ENCODE measurements at places on chromosomes 3 and 15.

GRCh38 chr3:33030802-33031201, 66.1 kb downstream of the GLB1 start:
- DNase-seq = no peak

- no peak for DNase-seq
These were observed 222.9 kb downstream of the BCHE start for GRCh38 chr3:165614337-165614736.

GRCh38 chr15:98610991-98611390, 37.3 kb upstream of the IGF1R start:
- no peak for DNase-seq

- no peak for DNase-seq
These were observed 130.5 kb downstream of the TNIK start for GRCh38 chr3:171329746-171330145.

- DNase-seq = no peak
These were observed 29.3 kb upstream of the SLC41A3 start for GRCh38 chr3:126113238-126113555.

DNA sequence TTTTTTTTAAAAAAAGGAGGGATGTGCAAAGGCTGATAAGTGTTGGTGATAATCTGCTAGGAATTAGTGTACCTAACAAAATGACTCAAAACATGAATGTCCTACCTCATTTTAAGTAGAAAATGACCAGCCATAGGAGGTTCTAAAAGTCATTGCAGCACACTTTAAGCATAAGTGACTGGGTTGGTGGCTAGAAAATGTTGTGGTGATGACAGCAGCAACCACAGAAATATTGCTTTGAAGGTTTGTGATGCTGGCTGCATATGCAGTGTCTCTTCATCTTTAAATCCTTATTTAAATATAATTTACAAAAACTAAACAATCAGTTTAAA, 55.2 kb downstream of the CMSS1 start:
- DNase-seq = no peak

DNA sequence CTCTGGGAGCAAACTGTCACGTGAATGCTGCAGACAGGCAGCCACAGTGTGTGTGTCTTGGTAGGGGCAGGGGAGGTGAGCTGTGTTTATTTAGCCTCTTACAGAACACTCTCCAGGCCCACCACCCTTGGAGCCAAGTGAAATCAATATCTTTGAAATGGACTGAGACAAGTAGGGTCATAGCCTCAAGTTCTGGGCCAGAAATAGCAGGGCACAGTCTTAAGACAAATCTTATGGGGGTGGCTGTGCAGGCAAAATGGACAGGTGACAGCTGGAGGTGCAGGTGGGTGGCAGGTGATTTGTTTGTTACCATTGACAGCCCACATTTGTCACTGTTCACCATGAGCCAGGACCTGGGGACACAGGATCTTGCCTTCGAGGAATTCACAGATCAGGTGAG, 93.6 kb upstream of the NMNAT3 start:
- no peak for DNase-seq

DNA sequence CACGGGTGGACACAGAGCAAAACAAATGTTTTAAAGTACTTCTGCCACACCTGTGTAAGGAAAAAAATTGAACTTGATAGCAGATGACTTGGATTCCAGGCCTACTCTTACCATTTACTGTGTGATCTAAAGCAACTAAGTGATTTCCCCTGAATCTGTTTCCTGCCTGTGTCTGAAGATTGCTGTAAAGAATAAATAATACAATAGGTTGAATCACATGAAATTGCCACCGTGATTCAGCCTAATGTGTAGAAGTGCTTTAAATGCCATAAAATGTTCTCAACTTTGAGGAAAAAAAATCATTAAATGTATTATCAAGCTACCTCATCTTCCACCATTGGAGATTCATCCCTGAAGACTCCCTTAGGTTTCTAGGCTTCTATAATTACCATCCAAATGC, 27.6 kb upstream of the NUDT16 start:
- DNase-seq = no peak

- peak; percentile 32 for DNase-seq
These were observed 81.3 kb downstream of the SEC22A start for GRCh38 chr3:123283074-123283473.

- DNase-seq = no peak
These were observed 120.1 kb upstream of the NMNAT3 start for GRCh38 chr3:139797724-139798343.

- no peak for DNase-seq
These were observed 673.9 kb upstream of the NR2F2 start for GRCh38 chr15:95656595-95656994.

GRCh38 chr3:196142202-196142956, 60.5 kb upstream of the TFRC start:
- DNase-seq = no peak

DNA sequence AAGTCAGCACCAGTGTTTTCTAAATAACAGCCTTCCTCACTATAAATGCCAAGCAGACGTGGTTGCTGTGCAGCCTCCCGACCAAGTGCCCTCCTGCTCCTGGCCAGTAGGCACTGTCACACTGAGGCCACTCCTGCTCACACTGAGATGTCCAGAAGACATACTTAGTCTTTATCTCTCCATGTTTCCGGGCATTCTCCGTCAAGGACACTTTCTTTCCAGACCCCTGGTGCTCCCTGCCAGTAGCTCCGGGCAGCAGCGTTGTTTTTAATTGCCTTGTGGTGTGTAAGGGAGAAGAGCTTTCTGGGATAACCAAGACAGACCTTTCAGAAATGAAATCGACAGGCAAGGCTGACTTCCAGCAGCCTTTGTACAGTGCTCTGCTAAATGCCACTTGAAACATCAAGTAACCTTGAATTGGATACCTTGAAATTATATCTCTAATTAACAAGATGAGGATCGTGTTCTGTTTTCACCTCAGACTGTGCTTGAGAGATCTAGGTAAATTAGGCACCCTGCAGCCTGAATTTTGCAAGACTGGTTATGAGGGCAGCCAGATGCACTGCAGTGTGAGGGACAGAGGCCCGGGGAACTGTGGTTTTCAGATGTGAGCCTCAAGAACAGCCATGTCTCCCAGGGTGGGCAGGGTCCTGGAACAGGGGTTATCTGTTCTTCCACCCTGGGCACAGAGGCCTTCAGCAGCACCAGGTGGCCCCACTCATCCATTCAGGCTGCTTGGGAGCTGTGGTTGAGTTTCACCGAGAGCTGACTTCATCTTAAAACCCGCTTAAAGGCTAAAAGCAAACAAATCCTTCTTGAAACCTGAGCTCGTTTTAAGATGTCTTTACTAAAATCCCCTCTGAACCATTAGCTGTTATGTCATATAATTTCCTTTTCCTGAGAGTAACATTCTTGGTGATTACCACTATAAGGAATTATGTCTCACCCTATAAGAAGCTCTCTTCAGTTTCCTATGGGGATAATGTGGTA, 105.5 kb upstream of the IL12A start:
- DNase-seq = no peak

DNA sequence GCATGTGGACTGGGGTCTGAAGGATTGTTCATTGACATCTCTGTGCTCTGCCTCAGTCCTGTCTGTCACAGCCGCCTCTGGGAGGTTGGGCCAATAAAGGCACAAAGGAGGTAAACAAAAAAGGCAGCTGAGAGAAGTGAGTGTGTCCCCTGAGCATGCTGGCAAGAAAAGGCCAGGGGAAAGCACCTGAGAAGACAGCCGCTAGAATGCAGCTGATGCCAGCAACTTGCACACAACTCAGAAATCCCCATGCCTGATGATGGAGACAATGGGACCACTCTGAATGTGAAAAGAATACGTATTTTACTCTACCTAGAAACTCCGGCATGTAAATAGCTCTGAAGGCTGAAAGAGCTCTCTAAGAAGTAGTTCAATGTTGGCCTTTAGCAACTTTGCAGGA, 118.7 kb downstream of the KCNH8 start:
- DNase-seq = no peak

DNA sequence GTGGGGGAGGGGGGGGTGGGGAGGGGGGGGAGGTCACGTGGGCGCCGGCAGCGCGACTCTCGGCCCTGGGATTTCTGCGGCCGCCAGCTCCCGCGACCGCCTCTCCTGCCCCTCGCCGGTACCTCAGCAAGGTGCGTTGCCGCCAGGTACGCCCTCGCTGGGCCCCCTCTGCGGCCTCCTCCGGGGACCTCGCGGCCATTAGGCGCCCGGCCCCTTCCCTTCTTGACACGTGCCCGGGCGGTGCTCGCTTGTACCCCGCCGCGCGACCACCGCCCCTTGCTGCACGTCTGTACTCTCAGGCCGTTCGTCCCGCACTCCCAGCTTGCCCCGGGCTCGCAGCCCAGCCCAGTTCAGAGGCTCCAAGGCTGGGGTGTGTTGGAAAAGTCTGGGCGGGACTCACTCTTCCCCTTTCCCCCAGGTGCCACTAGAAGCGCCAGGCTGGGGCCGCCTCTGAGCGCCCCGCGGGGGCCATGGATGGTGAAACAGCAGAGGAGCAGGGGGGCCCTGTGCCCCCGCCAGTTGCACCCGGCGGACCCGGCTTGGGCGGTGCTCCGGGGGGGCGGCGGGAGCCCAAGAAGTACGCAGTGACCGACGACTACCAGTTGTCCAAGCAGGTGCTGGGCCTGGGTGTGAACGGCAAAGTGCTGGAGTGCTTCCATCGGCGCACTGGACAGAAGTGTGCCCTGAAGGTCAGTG, at the start of gene MAPKAPK3:
Gene MAPKAPK3 (plus strand): TSS at position 56 of the 696 bp plus-strand sequence. CDS start 415 bp downstream, at position 471.
- DNase-seq = peak; percentile 69

DNA sequence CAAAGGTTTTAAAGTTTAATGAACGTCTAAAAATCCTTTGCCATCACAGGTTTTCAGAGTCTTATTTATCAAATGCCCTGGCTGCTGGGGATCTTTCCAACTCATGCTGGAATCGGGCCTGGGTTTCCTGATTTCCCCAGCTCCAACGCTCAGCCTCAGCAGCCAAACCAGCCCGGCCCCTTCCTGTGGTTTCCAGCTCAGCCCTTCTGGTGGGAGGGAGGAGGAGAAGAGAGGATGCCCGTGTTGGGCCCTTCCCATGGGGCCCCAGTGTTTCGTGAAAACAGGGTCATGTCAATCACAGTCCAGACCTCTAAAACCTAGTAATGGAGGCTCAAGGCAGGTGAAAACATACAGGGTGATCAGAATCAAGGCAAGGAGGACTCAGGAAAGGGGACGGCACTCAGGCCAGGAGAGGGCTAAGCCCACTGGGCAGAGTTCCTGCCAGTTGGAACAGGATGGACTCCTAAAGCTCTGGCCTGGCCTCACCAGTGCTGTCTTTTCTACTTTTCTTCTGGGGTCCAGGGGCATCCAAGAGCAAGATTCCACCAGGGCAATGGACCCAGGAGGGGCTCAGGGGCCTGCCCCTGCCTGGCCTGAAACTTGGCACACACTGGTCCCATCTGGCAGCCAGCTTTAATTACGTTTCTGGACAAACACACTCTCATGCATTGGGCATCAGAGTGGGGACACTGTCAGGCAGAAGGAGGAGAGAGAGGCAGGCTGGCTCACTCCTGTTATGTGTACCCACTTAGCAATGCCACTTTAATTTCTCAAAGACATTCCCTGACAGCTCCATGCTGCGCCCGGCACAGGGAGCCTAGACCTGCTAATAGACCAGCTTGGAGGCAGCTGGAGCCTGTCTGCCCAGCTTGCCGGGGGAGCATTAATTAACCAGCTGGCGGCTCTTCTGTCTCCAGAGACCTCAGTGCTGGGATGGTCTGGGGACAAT, 194.6 kb downstream of the FAM43A start:
- DNase-seq = peak; percentile 61

GRCh38 chr3:55558316-55558715, 71.2 kb upstream of the WNT5A start:
- DNase-seq = no peak

DNA sequence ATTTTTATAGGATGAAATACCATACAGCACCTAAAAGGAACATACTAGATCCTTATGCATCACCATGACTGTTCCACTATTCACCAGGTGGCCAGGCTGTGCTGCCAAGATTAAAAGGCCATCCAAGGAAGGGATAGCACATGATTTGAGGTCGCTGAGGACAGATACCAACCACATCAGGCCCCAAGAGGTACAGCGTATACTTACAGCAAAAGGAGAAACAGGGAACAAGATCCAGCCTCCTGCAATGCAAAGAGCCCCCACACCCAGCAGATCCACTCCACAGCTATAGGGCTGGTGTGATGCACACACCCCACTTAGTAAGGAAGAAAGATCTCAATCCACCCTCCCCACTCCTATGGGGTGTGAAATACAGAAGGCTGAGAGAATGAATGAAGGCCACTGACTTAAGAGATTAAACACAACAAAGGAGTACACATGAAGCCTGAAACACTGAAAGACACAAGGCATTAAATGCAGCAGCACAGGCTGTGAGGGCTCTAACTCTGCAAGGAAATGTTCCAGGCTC, 32.0 kb upstream of the ZNF445 start:
- no peak for DNase-seq

DNA sequence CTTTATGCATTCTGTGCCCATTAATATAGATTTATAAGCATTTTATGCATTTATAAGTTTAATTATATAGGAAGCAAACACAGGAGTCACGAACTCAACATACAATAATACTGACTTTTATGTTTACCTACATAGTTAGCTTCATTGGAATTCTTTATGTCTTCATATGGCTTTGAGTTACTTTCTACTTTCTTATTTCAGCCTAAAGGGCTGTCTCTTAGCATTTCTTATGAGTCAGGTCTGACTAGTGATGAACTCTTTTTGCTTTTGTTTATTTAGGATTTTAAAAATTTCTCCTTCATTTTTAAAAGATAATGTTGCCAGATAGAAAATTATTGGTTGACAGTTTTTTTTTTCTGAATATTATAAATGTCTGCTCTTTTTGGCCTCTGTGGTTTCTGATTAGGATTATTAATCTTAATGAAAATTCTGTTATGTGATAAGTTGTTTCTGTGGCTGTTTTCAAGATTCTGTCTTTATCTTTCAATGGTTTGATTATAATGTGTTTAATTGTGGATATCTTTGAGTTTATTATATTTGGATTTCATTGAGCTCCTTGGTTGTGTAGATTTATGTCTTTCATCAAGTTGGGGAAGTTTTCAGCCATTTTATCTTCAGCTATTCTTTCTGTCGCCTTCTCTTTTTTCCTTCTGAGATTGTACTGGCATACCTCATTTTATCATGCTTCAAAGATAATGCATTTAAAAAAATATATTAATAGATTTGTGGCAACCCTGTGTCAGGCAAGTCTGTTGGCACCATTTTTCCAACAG, 54.3 kb downstream of the ATP2C1 start:
- DNase-seq = no peak

DNA sequence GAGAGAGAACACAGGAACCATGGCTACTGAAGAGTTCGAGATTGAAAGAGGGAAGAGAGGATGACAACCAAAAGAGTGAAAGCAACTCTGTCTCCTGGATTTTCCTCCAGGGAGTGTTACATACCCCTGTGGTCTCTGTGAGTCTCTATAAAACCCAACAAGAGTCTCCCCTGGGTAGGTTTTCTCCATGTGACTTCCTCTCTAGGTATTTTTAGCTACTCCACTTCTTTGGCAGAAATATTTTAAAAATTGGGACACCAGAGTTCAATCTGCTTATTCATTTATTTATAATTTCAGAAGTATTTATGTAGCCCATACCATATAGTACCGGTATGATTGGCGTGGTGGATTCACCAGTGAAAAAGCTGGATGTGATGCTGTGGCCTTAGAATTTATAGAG, 671.7 kb upstream of the NR2F2 start:
- DNase-seq = no peak
